ENCODE measurements at places on chromosomes 16 and 17. TPM values are rescaled to one million over a fixed set of nuclear protein-coding genes. Genes with fewer than 3 reads are reported as not detected.

The MMP28 gene
- 0.40 TPM for total RNA-seq

The LDHD gene
- 0.60 TPM for total RNA-seq

The MT1E gene
- total RNA-seq: 176 TPM

The TSPOAP1 gene
- under 0.01 TPM for total RNA-seq

The KRT12 gene
- total RNA-seq: not detected

The TPSG1 gene
- not detected for total RNA-seq

The PRR29 gene
- 0.60 TPM for total RNA-seq

The KRTAP17-1 gene
- not detected for total RNA-seq

The SYNGR3 gene
- 0.40 TPM for total RNA-seq

The CACNG4 gene
- total RNA-seq: not detected

The FAM20A gene
- total RNA-seq: not detected

The CLEC18C gene
- under 0.01 TPM for total RNA-seq
